ENCODE measurements at places on chromosomes 4 and X. TPM values are rescaled to one million over a fixed set of nuclear protein-coding genes. Genes with fewer than 3 reads are reported as not detected.

Gene SLC26A1
- 30.9 TPM for total RNA-seq

Gene CPZ
- 0.80 TPM for total RNA-seq

GRCh38 chrX:118779581-118779980 is 44.0 kb upstream of the ZCCHC12 start:
- no peaks in the 10 kb centered on the region for H3K4me1 ChIP-seq
- H3K4me3 ChIP-seq = no peak overlapping the region
- no peak overlapping the region for H3K27ac ChIP-seq
- DNase-seq = no peak
- H3K36me3 ChIP-seq = no peaks in the 10 kb centered on the region
- no peaks in the 10 kb centered on the region for H3K27me3 ChIP-seq

DNA sequence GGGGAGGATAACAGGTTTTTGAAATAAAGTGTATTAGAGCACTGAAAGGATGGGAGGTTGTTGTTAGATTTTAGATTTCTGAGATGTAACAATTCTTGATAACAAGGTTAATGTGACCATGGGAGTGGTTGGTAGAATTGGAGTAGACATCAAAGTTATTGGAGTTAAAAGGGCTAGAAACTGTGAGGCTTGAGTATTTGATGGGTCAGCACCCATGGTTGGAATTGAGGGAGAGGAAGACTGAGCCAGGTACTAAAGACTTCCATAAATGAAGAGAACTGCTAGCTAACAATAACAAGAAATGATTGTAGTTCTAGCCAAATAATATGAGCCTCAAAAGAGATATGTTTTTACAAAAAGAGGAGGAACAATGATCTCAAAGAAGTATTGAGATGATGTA is 98.8 kb downstream of the HEPH start:
- no peaks in the 10 kb centered on the region for H3K27me3 ChIP-seq
- no peaks in the 10 kb centered on the region for H3K4me1 ChIP-seq
- H3K27ac ChIP-seq = no peak overlapping the region

DNA sequence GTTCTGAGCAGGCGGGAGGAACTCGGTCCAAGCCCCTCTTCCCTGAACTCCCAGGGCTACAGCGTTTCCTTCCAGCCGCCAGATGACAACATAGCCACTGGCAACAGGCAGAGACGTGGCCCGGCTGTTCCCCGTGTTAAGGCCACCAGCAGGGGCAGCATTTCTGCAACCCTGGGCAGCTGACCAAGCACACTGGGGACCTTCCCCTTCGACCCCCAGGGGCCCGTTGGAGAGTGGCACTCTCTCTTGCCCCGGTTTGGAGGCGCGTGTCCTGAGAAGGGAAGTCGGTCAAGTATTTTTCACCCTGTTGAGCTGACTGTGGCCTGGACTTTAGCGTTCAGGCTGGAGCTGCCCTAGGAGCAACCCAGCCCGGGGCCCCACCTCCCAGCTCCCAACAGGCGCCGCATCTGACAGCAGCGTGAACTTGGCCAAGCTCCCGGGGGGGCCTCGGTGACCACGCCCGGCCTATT is 37.6 kb downstream of the ZBTB49 start:
- no peaks in the 10 kb centered on the region for H3K4me1 ChIP-seq
- no peaks in the 10 kb centered on the region for H3K27me3 ChIP-seq
- H3K4me3 ChIP-seq = no peak overlapping the region
- DNase-seq = peak; percentile 49
- no peak overlapping the region for H3K27ac ChIP-seq
- H3K36me3 ChIP-seq = no peaks in the 10 kb centered on the region

GRCh38 chrX:964831-965416 is 247.5 kb downstream of the CRLF2 start:
- H3K27me3 ChIP-seq = no peaks in the 10 kb centered on the region
- no peaks in the 10 kb centered on the region for H3K36me3 ChIP-seq
- H3K4me3 ChIP-seq = no peak overlapping the region
- no peaks in the 10 kb centered on the region for H3K4me1 ChIP-seq
- no peak overlapping the region for H3K27ac ChIP-seq
- DNase-seq = no peak

- H3K36me3 ChIP-seq = peaks cover 20% of the 10 kb centered on the region
- no peak overlapping the region for H3K27ac ChIP-seq
- DNase-seq = no peak
- H3K4me1 ChIP-seq = peaks cover 25% of the 10 kb centered on the region
- no peaks in the 10 kb centered on the region for H3K27me3 ChIP-seq
- H3K4me3 ChIP-seq = no peak overlapping the region
These were observed 11.4 kb upstream of the TADA2B start for GRCh38 chr4:7031558-7032449.

GRCh38 chr4:130563889-130564418 is 1468.0 kb downstream of the C4orf33 start:
- H3K27me3 ChIP-seq = no peaks in the 10 kb centered on the region
- H3K4me1 ChIP-seq = no peaks in the 10 kb centered on the region
- peak overlapping the region; percentile 6 for H3K4me3 ChIP-seq
- no peak overlapping the region for H3K27ac ChIP-seq

- no peak for DNase-seq
- no peak overlapping the region for H3K27ac ChIP-seq
- no peaks in the 10 kb centered on the region for H3K36me3 ChIP-seq
- H3K27me3 ChIP-seq = no peaks in the 10 kb centered on the region
These were observed 20.5 kb downstream of the SEL1L3 start for GRCh38 chr4:25842229-25842845.

DNA sequence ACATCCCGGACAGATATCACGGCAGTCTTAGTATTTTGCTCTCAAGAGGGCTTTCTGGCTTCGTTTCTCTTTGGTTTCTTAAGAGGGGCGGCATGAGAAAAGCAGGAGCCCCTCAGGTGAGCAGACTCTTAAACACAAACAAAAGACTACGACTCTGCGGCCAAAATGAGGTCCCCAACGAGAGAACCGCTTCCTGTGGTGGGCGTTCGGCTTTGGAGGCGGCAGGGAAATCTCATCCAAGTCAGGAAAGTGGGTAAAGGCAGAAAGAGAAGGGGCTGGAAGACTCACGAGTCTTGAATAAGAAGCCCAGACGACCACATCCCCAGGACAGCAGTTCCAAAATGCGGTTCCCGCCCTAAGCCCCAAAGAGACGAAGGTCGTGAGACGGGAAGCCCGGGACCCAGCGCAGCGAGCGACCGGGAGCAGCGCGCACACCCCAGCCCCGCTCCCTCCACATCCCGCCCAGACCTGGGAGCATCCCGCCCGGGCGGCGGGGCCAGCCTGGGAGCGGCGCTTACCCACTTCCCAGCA is 409 bp downstream of the UGDH start:
- H3K36me3 ChIP-seq = peaks cover 5% of the 10 kb centered on the region
- H3K27ac ChIP-seq = peak overlapping the region; percentile 94
- no peaks in the 10 kb centered on the region for H3K4me1 ChIP-seq
- no peaks in the 10 kb centered on the region for H3K27me3 ChIP-seq

GRCh38 chr4:105241451-105241850 is 94.8 kb downstream of the TET2 start:
- no peak for DNase-seq
- no peak overlapping the region for H3K4me3 ChIP-seq
- no peak overlapping the region for H3K27ac ChIP-seq
- H3K27me3 ChIP-seq = no peaks in the 10 kb centered on the region
- H3K4me1 ChIP-seq = no peaks in the 10 kb centered on the region

DNA sequence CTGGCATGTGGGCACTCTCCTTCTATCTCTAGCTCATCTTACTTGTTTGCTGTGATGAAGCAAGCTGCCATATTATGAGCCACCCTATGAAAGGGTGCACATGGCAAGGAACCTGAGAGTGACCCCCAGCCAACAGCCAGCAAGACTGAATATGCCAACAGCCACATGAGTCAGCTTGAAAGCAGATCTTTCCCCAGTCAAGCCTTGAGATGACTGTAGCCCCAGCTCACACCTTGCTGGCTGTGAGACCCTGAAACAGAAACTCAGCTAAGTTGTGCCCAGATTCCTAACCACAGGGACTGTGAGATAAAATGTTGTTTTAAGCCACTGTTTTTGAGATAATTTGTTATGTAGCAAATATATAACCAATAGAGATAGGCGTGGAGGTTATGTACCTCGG is 36.2 kb downstream of the KDM5C start:
- no peak overlapping the region for H3K4me3 ChIP-seq
- DNase-seq = no peak
- H3K4me1 ChIP-seq = no peaks in the 10 kb centered on the region
- no peaks in the 10 kb centered on the region for H3K36me3 ChIP-seq
- H3K27ac ChIP-seq = no peak overlapping the region

DNA sequence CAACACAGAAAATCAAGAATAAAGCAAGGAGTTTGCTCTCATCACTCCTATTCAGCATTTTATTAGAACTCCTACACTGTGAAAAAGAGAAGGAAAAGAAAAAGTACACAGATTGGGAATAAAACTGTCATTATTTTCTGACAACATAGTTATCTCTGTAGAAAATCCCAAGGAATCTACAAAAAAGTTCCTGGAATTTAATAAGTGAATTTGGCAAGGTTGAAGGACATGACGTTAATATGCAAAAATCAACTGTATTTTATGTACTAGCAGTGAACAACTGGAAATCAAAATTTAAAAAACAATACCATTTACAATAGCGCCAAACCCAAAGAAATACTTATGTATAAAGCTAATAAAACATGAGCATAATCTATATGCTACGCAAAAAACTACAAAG is 26.3 kb downstream of the CHIC2 start:
- no peak overlapping the region for H3K27ac ChIP-seq
- H3K4me1 ChIP-seq = no peaks in the 10 kb centered on the region
- H3K4me3 ChIP-seq = no peak overlapping the region
- no peaks in the 10 kb centered on the region for H3K27me3 ChIP-seq
- no peaks in the 10 kb centered on the region for H3K36me3 ChIP-seq
- no peak for DNase-seq

- no peaks in the 10 kb centered on the region for H3K4me1 ChIP-seq
- no peaks in the 10 kb centered on the region for H3K27me3 ChIP-seq
- H3K36me3 ChIP-seq = no peaks in the 10 kb centered on the region
These were observed 166.6 kb downstream of the DKK2 start for GRCh38 chr4:106869551-106869950.
